ENCODE measurements at places on chromosomes 13 and 19.

GRCh38 chr13:107866032-107866940 lies 349.1 kb downstream of the LIG4 start:
- no peak for DNase-seq

GRCh38 chr19:7471696-7472615 lies 16.9 kb downstream of the PEX11G start:
- no peak for DNase-seq

- DNase-seq = no peak
Observed at GRCh38 chr13:112624602-112625430, 36.9 kb upstream of the TUBGCP3 start.

- no peak for DNase-seq
Observed at GRCh38 chr13:112187527-112188297, 120.8 kb downstream of the SOX1 start.

- DNase-seq = no peak
Observed at GRCh38 chr13:48862572-48862971, 113.1 kb upstream of the FNDC3A start.

DNA sequence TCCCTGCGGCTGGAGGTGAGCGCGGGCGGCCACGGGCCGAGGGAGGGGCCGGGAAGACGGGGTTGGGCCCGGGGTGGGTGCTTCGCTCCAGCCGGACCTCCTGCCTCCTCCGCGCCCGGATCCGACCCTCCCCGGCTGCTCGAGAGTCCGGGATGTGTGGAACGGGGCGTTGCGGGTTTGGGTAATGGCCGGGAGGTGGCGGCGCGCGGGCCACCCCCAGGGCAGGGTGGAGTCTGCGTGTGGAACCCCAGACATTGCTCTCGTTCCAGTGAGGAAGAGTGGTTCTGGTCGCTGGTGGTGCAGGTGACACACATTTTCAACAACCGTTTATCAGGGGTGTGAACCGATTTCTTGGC lies 38.8 kb downstream of the ARHGEF7 start:
- DNase-seq = peak; percentile 56

DNA sequence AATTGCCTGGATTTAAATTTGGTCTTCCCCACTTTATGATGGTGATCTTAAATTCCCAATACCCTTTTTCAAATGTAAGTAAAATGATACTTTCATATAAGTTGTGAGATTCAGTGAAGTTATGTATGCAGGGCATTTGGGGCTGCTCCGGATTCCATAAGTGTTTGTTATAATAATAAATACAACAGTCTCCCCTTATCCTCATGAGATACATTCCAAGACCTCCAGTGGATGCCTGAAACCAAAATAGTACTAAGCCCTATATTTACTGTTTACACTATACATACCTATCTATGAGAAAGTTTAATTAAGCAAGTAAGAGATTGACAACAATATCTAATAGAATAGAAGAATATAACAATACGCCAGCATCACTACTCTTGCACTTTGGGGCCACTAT lies 2237.8 kb downstream of the PCDH9 start:
- no peak for DNase-seq

DNA sequence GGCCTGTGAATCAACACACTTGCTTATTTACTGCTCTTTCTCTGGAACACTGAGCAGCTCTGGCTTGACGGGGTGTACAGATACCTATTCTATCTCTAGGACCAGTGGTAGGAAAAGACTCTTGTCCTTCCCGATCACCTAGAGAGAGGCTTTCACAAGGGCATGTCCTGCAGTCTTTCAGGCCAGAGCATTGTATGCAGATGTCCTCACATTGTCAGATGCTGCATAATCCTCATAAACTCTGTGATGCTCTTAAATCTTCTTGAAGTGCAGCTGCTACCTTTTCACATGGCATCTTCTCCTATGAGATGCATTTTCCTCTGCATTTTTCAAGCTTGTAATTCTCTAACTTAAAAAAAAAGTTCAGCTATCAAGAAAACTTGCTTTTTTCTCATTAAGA lies 369.4 kb downstream of the OLFM4 start:
- no peak for DNase-seq

DNA sequence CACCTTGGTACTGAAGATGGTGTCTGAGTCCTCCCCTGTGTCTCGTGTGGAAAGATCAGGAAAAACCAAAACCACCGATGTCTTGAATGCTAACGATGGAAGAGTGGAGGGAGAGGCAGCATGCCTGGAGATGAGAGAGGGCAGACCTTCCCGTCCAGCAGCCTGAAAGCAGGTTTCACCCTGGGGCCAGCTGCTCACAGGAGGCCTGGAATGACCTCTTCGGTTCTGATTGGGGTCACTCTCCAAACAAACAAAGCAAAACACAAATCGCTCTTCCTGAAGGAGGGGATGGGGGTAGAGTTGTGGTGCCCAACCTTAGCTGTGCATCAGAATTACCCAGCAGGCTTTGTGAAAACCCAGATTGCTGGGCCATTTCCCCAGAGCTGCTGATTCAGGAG lies 142.3 kb upstream of the SOX1 start:
- DNase-seq = no peak

GRCh38 chr13:23433171-23434153 lies at the start of gene SACS:
Gene SACS, minus strand, starts transcription at chr13:23433702. Its CDS starts 22,463 bp downstream, at chr13:23411239.
- no peak for DNase-seq

- DNase-seq = peak; percentile 65
Observed at GRCh38 chr19:51607077-51607476, 23.1 kb downstream of the SIGLEC5 start.

DNA sequence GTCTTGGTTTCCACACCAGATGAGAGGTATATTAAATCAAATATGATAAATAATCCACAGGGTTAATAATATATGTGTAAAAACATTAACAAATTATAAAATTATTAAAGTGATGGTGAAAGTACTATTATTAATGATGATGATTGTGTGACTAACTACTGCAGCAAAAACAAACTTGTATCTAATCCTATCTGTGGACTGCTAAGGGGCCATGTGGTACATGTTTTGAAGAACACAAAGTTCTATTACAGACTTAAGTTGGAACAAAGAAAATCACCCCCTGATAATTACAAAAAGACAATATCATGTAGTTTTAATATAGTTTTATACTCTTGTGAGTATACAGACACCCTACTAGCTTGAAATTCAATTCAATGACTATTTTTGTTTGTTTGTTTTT lies 504.2 kb upstream of the NBEA start:
- DNase-seq = no peak

GRCh38 chr13:28415994-28416421 lies 78.9 kb downstream of the FLT1 start:
- DNase-seq = no peak

- DNase-seq = no peak
Observed at GRCh38 chr19:44024900-44025216, 321 bp upstream of the ZNF222 start.

GRCh38 chr13:67183151-67183550 lies 47.0 kb downstream of the PCDH9 start:
- no peak for DNase-seq

GRCh38 chr13:83716121-83716520 lies 166.2 kb downstream of the SLITRK1 start:
- DNase-seq = no peak

- DNase-seq = no peak
Observed at GRCh38 chr19:17543986-17544385, 11.5 kb upstream of the COLGALT1 start.

DNA sequence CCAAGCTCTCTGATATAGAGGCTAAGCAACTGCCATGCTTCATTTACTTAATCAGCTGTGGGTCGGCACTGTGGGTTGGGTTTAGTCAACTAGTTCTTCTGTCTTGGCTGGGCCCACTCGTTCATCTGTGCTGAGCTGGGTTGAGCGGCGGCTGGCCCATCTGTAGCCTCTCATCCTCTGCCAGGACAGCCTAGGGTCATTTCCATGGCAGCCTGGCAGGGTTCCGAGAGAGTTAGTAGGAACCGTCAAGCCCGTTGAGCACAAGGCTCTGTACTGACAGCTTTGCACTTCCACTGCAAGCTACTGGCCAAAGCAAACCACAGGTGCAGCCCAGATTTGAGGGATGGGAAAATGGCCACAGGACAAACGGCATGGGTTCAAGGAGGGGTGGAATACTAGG lies 6.6 kb upstream of the ZNF835 start:
- DNase-seq = no peak

DNA sequence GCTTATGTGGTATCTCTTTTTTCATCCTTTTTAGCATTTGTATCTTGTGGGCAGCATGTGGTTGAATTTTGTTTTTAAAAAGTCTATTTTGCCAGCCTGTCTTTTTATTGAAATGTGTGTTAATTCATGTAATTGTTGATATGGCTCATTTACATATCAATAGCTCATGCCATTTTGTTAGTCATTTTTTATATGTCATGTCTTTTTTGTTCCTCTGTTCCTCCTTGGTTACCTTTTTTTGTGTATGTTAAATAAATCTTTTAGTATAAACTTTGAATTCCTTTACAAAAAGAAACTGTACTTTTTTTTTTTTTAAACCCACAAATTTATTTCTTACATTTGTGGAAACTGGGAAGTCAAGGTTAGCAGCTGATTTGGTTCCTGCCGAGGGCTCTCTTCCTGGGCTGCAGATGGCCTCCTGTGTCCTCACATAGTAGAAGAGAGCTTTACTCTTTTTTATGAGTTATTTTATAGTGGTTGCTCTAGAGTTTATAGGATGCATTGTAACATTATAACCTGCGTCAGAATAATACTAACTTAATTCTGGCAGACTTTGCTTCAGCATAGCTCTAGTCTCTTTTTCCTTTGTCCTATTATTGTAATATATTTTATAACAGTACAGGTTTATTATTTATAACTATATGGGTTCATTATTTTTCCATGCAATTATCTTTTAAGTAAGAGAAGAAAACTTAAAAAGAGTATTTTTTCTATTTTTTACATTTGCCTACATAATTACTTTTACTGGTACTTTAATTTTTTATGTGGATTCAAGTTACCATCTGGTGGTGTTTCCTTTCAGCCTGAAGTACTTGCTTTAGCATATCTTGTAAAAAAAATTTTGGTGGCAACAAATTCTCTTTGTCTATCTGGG lies 86.3 kb downstream of the URI1 start:
- DNase-seq = no peak

- no peak for DNase-seq
Observed at GRCh38 chr13:76991432-76991795, 467 bp upstream of the CLN5 start.

DNA sequence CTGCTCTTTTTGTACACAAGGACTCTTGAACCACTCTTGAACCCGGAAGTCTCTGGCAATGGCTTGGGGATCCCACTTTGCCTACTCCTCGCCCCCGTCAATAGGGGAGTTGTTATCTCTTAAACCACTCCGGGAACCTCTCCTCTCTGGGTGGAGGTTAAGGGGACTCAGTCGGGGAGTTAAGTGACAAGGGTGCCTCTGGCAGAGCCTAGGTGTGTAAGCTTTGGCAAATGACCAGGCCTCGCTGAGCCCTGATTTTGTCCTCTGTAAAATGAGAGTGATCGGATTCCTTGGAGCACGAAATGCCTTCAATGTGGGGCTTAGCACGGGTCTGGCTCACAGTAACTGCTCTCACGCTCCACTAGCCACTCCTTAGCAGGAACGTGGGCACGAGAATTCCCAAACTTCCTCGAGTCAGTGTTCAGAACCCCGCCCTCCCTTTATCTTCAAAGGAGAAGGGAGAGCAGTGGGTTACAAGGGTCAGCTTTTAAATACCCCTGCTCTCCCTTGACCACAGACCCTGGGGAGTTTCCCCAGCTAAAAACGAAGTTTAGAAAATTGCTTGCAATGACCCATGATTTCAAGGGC lies 193.3 kb downstream of the KATNAL1 start:
- no peak for DNase-seq

GRCh38 chr19:51103926-51104341 lies 4.3 kb downstream of the CTU1 start:
- no peak for DNase-seq

DNA sequence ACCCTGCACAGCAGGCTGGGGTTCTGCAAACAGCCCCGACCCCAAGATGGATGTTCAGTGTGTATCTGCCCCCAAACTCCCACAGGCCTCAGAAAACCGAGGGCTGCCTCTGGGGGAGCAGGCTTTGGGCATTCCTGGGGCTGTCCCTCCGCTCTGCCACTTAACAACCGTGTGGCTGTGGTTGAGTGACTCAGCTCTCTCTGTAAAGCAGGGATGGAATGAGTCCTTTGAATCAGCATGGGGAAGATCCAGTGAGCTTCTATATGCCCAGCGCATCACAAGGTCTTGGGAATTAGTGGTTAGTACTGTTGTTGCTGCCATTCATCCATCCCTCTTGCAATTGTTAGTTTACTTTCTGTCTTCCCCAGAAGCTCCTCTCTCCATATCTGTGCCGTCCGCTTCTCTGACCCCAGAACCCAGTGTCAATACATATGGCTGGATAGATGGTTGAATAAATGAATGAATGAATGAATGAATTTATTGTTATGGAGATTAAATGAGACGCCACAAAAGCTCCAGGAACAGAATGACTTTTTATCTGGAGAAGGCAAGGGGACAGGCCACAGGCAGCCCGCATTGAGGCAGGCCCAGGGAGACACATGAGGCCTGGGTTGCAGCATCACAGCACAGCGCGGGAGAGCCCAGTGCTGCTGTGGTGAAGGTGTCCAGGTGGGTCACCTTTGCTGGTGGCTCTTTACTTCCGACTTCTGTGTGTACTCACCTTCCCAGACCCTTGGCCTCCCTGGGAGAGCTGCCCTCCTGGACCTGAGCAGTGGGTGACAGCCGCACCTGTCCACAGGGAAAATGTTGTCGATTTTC lies 89.2 kb downstream of the RGCC start:
- no peak for DNase-seq

DNA sequence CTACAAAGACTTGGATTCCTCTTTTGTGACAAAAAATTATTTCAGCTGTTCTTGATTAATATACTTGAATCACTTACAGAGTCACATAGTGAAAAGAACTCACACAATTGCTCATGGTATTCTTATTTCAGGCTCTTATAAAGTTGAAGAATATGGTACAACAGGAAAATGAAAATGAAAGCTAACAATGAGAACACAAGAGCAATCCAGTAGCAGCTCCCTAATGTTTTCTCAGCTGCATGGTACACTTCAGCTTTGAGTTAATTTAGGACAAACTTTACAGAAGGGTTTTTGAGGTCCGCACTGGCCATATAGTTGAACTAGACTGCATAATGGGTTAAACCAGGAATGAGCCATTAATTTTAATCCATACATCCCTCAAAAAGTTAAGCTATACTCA lies 1261.8 kb downstream of the SLITRK5 start:
- peak; percentile 23 for DNase-seq

DNA sequence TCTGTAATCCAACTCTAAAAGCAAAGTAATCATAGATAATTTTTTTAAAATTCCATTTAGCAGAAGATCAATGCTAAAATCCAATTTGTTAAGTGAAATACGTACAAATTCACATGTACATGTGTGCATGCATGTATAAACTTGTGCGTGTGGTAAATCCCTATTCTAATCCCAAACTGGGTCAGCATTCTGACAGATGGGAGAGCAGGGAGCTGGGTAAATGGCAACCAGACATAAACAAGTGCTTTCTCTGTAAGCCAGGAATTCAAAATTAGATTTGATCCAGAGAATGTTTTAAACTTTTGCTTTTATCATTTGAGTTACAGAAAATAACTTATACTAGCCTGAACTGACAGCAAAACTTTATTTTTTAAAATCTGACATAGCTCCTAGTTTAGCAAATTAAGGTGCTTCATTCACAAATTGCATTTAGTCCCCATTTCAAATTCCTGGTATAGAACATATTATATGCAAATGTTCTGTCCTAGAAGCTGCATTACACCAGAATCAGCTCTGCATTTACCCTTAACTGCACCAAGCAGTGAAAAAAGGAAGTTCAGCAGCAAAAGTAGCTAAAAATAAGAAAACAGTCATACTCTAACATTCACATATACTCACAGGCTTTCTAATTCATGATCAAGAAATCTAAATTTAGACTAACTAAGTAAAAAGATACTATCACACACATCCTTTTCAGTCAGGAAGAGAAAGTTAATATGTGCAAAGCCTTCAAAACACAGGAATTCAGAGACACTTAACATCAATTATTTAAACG lies 32.6 kb downstream of the UBL3 start:
- peak; percentile 15 for DNase-seq

Measured in MM.1S (cell line).